ENCODE measurements at places on chromosomes 13 and 19. TPM values are rescaled to one million over a fixed set of nuclear protein-coding genes. Genes with fewer than 3 reads are reported as not detected.

- DNase-seq = peak; percentile 29
Observed at GRCh38 chr19:6801485-6802086, 29.1 kb downstream of the VAV1 start.

DNA sequence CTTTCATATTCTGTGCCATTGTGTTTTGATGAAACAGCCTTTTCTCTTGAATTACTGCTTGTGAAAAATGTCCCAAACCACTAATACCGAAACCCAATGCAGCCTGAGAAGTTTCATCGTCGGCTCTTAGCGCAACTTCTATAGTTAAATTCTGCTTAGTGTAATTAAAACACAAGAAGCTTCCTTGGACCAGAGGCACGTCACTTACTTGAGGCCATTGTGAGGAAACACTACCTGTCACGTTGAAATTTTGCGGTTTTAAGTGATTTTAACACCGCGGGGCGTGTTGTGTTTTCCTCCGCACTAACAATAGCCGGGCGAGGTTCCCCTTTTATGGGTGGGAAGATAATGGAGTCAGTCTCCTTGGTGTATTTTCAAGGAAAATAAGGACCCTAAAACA, 70.9 kb downstream of the GGACT start:
- no peak for DNase-seq

DNA sequence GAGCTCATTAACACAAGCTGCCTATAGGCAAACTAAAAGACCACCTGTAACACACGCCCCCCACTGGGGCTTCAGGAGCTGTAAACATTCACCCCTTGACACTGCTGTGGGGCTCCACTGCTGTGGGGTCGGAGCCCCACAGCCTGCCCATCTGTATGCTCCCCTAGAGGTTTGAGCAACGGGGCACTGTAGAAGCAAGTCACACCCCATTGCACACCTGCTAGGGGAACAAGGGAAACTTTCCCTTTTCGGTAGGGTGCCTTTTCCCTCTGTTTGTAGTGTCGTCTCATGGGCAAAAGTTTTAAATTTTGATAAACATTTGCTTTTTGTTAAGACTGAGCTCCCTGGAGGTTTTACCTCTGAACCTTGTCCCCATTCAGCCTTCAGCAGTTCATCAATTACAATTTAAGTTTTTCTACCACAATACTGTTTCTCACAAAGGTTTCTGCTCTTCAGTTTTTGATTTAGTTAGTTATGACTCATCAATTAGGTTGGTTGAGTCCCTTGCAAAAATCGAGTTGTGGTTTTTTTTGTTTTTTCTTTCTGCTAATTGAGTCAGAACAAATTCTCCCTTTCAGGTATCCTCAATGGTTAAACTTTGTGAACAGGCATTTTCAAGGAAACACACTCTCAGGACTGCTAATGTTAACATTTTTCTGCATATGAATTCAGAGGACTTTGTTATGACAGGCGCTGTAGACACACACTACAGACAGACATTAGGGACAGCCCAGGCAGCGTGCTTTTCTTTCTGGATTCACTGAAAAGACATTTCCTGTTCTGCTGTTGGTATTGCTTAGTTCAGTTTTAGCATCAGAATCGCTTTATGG, 35.1 kb downstream of the ZNF433 start:
- no peak for DNase-seq

DNA sequence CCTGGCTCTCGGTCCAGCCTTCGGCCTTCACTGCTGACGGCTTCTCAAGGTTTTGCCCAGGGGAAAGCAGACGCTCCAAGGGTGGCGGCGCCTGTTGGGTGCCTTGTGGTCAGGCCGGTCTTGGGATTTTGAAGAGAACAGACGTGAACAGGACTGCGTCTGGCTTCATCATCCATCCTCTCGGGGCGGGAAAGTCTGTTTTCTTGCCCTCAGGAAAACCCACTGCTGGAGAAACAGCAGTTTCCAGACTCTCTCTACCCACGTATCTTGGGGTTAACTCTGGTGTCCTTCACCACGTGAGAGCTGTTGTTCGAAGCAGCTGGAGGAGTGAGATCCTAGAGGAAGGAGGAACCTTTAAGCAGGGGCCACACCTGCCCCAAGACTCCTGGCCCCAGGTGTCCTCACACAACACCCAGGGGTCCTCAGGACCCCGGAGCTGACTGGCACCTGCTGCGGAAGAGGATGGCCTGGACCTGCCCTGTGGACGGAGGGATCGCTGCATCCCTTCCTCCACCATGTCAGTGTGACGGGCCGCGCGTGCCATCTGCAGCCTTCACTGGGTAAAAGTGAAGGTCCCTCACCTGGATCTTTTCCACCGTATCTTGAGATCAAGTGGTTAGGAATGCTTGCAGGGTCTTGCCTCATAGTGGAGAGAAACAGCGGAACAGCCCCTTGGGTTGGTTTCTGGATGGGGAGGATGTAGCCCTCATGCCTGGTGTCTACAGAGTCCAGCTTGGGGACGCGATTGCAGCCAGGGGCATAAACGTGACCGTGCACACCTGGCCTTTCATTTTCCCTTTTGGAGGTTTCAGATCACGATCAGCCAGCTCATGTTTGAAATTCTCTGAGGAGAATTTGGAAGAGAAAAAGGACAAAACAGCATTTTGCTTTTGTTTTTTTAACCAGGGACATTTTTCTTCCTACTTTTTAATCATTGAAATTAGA, 69.5 kb upstream of the MCF2L start:
- peak; percentile 3 for DNase-seq

DNA sequence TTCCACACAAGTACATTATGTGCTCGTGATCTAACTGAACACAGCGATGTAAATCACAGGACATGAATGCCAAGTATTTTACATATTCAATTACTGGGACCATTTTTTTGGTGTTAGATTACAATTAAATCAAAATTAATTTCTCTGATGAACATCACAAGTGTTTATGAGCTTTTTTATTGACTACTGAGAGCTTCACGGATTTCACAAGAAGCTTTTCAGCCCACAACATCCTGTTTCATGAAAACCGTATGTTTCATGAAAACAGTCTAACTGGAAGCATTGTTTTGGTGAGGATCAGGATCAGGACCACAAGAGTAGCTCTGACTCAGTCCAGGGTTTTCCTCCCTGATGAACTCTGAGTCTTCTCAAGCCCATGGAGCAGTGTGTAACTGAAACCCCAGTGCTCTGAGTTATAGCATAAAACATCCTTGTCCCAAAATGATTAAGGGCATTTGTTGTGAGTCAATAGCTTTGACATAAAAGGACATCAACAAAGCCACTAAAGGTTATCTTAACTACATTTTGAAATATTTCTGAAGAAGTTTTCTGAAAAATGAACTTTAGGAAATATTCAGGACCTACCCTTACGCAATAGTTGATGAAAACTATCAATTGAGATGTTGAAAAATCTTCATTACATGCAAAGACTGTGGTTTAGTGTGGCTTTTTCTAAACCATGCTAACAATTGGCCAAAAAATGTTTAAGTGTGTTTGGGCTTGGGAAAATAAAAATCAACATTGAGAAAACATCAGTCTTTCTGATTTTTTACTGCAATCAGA, 49.3 kb downstream of the UFM1 start:
- no peak for DNase-seq

DNA sequence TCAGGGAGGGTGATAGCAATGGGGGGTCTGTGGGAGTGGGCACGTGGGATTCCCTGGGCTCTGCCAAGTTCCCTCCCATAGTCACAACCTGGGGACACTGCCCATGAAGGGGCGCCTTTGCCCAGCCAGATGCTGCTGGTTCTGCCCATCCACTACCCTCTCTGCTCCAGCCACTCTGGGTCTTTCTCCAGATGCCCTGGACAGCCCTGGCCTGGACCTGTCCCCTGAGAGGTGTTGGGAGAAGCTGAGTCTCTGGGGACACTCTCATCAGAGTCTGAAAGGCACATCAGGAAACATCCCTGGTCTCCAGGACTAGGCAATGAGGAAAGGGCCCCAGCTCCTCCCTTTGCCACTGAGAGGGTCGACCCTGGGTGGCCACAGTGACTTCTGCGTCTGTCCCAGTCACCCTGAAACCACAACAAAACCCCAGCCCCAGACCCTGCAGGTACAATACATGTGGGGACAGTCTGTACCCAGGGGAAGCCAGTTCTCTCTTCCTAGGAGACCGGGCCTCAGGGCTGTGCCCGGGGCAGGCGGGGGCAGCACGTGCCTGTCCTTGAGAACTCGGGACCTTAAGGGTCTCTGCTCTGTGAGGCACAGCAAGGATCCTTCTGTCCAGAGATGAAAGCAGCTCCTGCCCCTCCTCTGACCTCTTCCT, 9.3 kb upstream of the CEACAM7 start:
- no peak for DNase-seq

DNA sequence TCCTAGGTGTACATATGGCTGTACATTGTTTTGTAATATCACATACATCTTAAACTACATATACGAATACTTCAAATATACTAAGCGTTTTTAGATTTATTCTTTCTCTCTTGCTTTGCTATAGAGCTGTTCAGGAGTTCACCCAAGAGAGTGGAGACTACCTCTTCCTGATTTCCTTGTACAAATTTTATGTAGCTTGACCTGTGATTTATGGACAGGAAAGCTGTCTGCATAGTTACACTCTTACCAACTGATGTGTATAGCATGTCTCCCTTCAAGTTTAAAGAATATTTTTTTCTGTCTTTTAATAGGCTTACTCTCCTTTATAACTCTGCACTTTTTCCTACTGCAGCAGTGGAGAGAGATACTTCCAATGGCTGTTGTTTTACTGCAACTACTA, 428.7 kb downstream of the NDFIP2 start:
- DNase-seq = no peak

- DNase-seq = no peak
Observed at GRCh38 chr13:49812812-49813211, 20.3 kb upstream of the KPNA3 start.

DNA sequence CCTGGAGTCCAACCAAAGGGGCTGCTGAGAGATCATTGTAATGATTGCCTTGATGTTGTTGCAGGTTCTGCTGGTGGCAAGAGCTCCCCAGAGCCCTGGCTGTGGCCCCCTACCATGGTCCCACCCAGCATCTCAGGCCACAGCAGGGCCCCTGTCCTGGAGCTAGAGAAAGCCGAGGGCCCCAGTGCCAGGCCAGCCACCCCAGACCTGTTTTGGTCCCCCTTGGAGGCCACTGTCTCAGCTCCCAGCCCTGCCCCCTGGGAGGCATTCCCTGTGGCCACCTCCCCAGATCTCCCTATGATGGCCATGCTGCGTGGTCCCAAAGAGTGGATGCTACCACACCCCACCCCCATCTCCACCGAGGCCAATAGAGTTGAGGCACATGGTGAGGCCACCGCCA, 15.5 kb downstream of the NCAN start:
- no peak for DNase-seq

DNA sequence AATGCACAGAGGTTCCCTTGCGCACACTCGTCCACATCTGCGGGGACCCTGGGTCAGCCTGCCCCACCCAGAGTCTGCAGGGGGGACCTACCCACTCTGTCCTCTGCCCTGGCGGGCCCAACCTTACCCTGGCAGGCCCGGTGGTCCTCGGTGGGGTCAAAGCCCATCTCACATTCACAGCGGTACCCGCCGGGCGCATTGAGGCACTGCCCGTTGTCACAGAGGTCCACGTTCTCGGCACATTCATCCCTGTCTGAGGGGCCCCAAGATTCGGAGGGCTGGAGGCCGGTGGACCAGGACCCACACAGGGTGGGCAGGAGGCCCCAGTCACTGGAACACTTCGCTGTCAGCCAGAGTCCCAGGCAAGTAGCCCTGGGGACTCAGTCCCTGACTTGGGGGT, 38.5 kb downstream of the FBN3 start:
- DNase-seq = no peak

DNA sequence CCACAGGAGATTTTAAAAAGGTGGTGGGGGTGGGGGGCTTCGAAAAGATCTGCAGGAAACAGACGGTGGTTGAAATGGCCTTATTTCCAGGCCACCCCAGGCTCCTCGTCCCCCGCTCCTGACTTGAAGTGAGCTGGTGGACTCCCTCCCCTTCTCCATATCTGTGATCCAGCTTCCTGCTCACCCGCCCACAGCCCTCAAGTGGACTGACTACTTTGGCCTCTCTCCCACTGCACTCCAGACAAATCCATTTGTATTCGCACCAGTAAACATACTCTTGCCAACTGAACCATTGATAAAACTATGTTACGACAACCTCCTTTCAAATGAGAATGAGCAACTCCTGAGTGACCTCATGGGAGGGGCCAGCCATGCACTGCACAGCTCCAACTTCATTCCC, 259.5 kb downstream of the COL4A1 start:
- peak; percentile 38 for DNase-seq

- peak; percentile 51 for DNase-seq
Observed at GRCh38 chr19:2282062-2282861, at the start of gene PEAK3. Gene PEAK3, minus strand, starts transcription at chr19:2282175. Its CDS starts 1,244 bp downstream, at chr19:2280931.

GRCh38 chr19:40588926-40589569, 12.1 kb upstream of the LTBP4 start:
- DNase-seq = no peak

- DNase-seq = peak; percentile 97
Observed at GRCh38 chr19:2041683-2042484, 9.2 kb downstream of the MKNK2 start.

DNA sequence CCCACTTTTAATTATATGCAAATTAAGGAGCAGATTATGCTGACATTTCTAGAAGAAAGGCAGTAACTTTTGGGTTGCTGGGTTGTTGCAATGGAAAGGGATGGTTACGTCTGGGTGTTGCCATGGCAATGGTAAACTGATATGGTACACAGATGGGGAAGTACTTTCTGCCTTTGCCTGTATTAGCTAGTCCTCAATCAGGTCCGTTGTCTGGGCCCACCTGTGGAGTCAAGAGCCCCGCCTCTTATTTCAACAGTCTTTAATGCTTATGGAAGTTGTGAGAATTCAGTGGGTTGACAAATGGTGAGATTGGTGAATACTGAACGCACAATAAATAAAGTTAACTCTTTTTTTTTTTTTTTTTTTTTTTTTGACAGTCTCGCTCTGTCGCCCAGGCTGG, 30.6 kb upstream of the DPP9 start:
- DNase-seq = no peak

DNA sequence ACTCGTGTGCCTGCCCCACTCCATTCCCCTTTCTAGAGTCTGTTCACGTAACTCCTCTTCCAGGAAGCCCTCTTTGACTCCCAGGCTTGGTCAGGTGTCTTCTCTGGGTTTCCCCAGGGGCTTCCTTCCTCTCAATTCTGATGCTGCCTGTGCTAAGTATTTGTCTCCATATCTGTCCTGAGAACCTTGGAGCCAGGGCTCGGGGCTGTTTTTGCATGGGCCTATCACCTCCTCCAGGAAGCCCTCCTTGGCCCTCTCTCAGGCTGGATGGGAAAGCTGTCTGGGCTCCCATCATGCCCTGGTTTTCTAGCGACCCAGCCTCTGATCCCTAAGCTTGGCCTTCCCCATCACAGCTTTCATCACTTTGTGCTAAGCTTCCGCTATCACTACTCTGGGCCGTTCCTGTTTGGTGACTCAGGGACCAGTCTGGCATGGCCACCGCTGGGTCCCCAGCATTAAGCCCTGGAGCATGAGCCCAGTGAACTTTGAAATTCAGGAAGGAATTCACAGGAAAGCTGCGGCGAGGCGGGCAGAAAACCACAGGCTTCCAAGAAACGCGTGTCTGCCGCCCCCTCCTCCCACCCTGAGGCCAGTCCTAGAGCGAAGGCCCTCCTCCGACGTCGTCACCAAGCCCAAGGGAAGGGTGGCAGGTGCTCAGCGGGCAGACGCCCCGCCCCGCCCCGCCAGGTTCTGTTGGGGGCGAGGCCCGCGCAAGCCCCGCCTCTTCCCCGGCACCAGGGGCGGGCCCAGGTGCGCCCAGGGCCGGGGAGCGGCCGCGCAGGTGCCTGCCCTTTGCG, 486 bp upstream of the SPINT2 start:
- DNase-seq = no peak

- no peak for DNase-seq
Observed at GRCh38 chr13:98014766-98015165, 61.3 kb downstream of the IPO5 start.

Gene CRB3
- total RNA-seq = not detected

Gene ATP8A2
- total RNA-seq = 21.4 TPM

Gene FCER2
- total RNA-seq = not detected

Gene SPRED3
- total RNA-seq = 0.88 TPM

Gene NLRP9
- total RNA-seq = 0.28 TPM

Gene SYDE1
- total RNA-seq = 28.2 TPM

Gene AP2A1
- 51.5 TPM for total RNA-seq

Measured in uterus (tissue), 4 donors.